PC-9 (cell line): ENCODE measurements at places on chromosomes 12 and 14.
A peak's percentile ranks its signal among the peaks of the same experiment; 100 is the strongest.

- no peaks in the 10 kb centered on the region for H3K27me3 ChIP-seq
- H3K27ac ChIP-seq, result no peak overlapping the region
- H3K4me1 ChIP-seq, result no peaks in the 10 kb centered on the region
- no peak overlapping the region for H3K4me3 ChIP-seq
Measured at GRCh38 chr12:119802472-119802871, 74.6 kb downstream of the CIT start.

DNA sequence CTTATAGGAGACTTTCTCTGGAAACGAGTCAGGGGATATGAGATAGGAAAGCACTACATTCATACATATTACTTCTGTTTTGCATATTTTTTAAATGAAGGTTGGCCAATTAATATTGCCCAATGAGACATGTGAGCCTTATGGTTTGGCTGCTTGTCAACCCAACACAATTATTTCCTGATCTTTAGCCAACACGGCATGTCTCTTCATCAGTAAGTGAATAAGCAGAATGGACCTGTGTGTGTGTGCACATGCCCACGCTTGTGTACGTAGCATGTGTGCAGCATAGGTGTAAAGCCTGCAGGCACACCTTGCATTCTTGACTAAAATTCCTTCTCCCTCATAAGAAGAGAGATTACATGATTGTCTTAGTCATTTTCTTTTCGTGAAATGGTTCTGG lies 88.3 kb downstream of the STON2 start:
- no peak overlapping the region for H3K27ac ChIP-seq
- no peak overlapping the region for H3K4me3 ChIP-seq
- no peaks in the 10 kb centered on the region for H3K4me1 ChIP-seq
- no peaks in the 10 kb centered on the region for H3K27me3 ChIP-seq
- no peak for DNase-seq
- H3K36me3 ChIP-seq, result no peaks in the 10 kb centered on the region

DNA sequence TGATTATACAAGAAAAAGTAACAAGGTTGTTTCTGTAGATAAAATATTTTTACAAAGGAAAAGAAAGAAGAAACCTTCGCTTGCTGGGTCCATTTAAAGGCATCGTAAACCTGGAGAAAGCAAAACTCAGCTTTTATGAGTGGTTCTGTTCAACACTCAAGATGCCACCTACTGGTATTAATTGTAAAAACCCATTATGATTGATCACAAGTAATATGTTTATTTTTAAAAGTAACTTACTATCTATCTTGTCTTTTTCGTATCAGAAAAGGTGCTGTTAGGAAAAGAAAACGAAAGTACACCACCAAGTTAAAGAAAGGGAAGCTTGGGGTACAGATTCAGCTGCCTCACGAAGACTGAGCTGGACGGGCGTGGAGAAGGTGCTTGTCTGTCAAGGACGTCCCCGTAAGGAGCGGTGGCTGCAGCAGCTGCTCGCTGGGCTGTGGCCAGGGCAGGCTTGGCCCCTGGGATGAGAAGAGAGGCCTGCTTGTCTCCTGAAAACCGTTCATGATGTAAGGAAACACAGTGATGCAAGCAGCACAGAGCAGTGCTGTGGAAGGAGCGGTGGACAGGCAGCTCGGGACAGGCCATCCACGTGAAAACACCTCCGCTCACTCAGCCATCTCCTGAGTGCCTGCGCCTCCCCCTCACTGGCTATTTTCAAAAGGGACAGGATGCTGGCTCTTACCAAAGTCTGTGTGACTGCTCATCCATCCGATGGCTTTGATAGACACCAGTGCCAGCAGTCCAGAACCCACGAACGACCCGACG lies 25.0 kb downstream of the SLC15A4 start:
- no peak overlapping the region for H3K27ac ChIP-seq
- no peaks in the 10 kb centered on the region for H3K4me1 ChIP-seq
- no peaks in the 10 kb centered on the region for H3K36me3 ChIP-seq
- no peak overlapping the region for H3K4me3 ChIP-seq
- DNase-seq, result no peak
- H3K27me3 ChIP-seq, result no peaks in the 10 kb centered on the region

DNA sequence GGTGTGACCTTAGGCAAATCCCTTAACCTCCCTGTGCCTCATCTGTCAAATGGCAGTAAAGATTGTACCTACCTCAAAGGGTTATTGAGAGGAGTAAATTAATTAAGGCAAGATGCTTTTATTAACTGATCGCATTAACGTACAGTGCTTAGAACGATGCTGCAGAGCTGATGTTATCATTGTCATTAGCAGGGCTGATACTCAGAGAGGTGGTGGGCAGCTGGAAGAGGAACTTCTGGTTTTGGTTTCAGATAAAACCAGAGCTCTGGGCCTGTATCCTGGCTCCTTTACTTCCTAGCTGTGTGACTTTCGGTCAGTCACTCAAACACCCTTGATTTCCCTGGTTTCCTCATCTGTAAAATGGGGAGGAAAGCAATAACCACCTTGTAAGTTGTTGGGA lies 55.1 kb downstream of the CALM1 start:
- no peaks in the 10 kb centered on the region for H3K27me3 ChIP-seq
- H3K27ac ChIP-seq, result no peak overlapping the region
- H3K36me3 ChIP-seq, result no peaks in the 10 kb centered on the region

- no peak for DNase-seq
- H3K4me1 ChIP-seq, result no peaks in the 10 kb centered on the region
- H3K4me3 ChIP-seq, result no peak overlapping the region
- H3K27ac ChIP-seq, result no peak overlapping the region
Measured at GRCh38 chr12:116773276-116773731, 35.2 kb downstream of the RNFT2 start.

DNA sequence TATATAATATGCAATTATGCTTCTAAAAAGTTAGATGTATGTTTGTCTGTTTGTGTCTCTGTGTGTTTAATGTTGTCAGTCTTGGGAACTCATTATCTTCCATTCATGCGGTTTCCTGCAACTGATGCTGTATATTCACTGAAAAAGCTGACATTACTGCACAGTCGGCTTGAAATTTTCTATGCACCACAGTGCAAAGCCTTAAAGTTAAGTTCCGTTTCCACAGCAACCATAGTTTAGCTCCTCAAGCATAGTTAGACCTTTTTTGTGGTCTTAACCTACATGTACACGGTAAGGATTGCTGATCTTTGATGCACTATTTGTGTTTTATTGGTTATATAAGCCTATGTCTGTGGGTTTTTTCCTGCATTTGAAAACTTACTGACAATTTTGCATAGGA lies 309.4 kb downstream of the KCNC2 start:
- H3K27ac ChIP-seq, result no peak overlapping the region
- H3K4me3 ChIP-seq, result no peak overlapping the region
- no peak for DNase-seq
- no peaks in the 10 kb centered on the region for H3K27me3 ChIP-seq
- no peaks in the 10 kb centered on the region for H3K36me3 ChIP-seq

- no peak overlapping the region for H3K4me3 ChIP-seq
- no peaks in the 10 kb centered on the region for H3K36me3 ChIP-seq
Measured at GRCh38 chr12:128458301-128458974, 191.5 kb downstream of the TMEM132C start.

DNA sequence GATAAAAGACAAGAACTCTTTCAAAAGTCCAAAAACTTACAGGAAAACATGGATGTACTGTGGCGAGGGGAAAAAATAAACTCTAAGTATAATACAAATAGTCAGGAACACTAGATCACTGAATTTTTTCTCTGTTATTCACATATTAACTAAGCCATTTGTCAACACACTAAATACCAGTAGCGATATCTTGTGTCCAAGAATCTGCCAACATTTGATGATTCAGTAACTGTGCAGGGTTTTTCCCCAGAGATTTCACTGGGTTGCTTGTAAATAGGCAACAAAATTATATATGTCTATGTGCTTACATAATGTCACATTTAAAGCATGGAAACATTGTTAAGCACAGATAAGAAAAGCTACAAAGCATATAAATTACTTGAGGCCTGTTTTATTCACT lies 205.9 kb downstream of the KIF21A start:
- H3K36me3 ChIP-seq, result no peaks in the 10 kb centered on the region
- no peak overlapping the region for H3K27ac ChIP-seq
- DNase-seq, result no peak
- no peaks in the 10 kb centered on the region for H3K27me3 ChIP-seq
- H3K4me3 ChIP-seq, result no peak overlapping the region

DNA sequence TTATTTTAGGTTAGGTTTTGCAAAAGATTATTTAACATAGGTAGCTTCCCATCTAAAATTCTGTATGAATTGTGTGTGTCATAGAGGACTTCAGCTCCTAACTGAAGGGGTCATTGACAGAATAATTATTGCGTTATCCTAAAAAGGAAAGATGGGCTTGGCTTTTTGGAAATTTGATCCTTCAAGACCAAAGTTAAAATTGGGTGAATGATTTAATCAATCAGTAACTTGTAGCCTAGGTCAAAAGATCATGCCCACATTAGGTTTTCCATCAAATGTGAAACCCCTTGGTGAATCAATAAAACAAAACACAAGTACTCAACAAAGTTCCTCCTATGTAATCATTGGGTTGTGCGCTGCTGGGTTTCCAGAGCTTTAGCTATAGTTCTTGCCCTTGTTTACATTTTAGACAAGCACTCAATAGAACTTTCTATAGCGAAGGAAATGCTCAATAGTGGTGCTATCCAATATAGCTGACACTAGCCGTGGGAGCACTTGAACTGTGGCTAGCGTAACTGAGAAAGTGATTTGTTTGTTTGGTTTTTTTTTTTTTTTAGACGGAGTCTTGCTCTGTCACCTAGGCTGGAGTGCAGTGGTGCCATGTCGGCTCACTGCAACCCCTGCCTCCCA lies 37.6 kb upstream of the ARHGAP5 start:
- no peaks in the 10 kb centered on the region for H3K27me3 ChIP-seq
- no peak overlapping the region for H3K27ac ChIP-seq
- no peak for DNase-seq
- H3K36me3 ChIP-seq, result no peaks in the 10 kb centered on the region
- H3K4me3 ChIP-seq, result no peak overlapping the region

GRCh38 chr12:95116341-95116740 lies 42.9 kb upstream of the NR2C1 start:
- peaks cover 43% of the 10 kb centered on the region for H3K4me1 ChIP-seq
- peaks cover 4% of the 10 kb centered on the region; the same call in 1 of the 2 replicates for H3K36me3 ChIP-seq
- no peaks in the 10 kb centered on the region for H3K27me3 ChIP-seq
- peak overlapping the region; percentile 92 for H3K27ac ChIP-seq

GRCh38 chr14:42143114-42143513 lies 536.4 kb downstream of the LRFN5 start:
- DNase-seq, result no peak
- H3K36me3 ChIP-seq, result no peaks in the 10 kb centered on the region
- no peak overlapping the region for H3K27ac ChIP-seq

DNA sequence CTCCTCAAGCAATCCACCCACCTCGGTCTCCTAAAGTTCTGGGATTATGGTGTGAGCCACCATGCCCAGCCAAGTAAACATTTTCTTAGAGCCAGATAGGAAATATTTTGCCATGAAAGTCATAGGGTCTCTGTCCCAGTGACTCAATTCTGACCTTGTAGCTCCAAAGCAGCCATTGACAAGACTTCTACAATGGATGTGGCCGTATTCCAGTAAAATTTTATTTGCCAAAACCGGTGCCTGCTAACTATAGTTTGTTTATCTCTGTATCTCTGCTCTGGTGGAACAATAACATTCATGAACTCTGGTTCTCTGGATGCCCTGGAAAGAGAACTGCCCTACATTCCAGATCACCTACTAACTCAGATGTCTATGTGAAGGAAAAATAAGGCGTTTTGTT lies 54.6 kb upstream of the USP44 start:
- H3K4me3 ChIP-seq, result no peak overlapping the region
- no peaks in the 10 kb centered on the region for H3K36me3 ChIP-seq
- no peak overlapping the region for H3K27ac ChIP-seq

DNA sequence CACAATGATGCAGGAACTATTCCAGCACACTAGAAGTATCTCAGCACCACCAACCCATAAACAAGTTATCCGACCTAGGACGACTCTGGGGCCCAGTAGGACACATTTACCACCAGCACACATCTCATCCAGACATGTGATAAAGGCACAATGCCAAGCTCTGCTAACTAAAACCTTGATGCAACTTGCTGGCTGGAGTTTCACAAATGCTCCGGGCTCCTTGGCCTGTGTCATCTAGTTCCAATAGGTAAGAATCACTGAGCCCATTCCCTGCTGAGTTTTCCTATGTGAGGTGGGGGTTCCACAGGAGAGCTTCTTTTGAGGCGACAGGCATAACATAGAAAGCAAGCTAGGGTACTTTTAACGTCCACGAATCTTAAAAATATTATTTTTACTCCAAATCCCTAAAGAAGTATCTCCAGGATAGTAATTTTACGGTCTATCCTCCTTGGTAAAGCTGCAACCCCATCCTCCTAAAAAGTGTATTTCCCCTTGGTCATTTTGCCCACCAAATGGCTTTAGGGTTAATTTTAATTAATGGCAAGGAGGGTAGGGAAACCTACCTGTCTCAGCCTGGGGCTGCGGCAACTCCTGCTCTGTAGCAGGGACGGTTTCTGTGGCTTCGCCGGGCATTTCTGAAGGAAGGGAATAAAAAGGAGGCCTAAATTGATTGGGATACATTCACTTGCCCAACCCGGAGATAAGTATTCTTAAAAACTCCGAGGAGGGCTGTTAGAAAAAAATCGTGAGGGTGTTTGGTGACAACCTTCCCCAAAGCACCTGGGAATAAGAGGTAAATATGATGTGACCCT lies 1.0 kb downstream of the NACA start:
- H3K27me3 ChIP-seq, result no peaks in the 10 kb centered on the region
- no peak for DNase-seq
- peak overlapping the region; percentile 94 for H3K27ac ChIP-seq
- peaks cover 49% of the 10 kb centered on the region for H3K4me1 ChIP-seq
- H3K4me3 ChIP-seq, result peak overlapping the region; percentile 99

DNA sequence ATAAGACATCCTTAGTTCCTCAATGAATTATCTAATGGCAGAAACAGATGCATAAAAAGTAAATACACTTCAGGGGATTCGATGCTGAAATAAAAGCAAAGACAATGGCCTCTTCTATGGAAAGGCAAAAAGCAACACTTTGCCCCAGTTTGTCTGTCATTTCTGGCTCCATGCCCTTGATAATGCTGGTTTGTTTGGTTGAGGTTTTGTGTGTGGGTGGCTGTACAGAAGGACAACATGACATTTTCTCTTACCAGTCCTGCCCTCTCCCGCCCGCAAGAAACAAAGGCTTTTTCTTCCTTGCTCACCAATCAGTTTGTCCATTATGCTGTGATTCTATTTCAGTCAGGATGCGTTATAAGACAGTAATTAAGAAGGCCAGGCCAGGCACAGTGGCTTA lies 18.1 kb upstream of the WDR89 start:
- no peaks in the 10 kb centered on the region for H3K36me3 ChIP-seq
- no peak overlapping the region for H3K27ac ChIP-seq
- no peak for DNase-seq
- H3K27me3 ChIP-seq, result no peaks in the 10 kb centered on the region
- H3K4me1 ChIP-seq, result peaks cover 54% of the 10 kb centered on the region

DNA sequence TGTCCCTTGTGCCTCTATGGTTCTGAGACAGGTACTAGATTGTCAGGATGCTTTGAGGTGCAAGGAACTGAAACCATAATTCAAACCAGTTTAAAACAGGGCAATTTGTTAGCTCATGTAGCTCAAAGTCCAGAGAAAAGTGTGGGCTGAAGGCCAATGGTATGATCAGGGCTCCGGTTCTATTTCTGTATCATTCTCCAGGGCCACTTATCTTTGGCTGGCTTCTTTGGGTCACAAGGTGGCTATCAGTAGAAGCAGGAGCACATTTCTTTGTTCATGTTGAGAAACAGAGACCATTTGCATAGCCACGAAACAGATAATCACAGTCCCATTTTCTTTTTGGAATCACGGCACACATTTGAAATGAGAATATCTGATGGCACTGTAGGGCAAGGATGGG lies 294.9 kb downstream of the ETNK1 start:
- no peak overlapping the region for H3K4me3 ChIP-seq
- H3K27me3 ChIP-seq, result peaks cover 17% of the 10 kb centered on the region
- no peak for DNase-seq
- H3K36me3 ChIP-seq, result no peaks in the 10 kb centered on the region
- H3K4me1 ChIP-seq, result no peaks in the 10 kb centered on the region
